ENCODE measurements at places on chromosomes 4 and X.

- no peak for DNase-seq
These were observed 9.7 kb downstream of the MAEA start for GRCh38 chr4:1299301-1299860.

DNA sequence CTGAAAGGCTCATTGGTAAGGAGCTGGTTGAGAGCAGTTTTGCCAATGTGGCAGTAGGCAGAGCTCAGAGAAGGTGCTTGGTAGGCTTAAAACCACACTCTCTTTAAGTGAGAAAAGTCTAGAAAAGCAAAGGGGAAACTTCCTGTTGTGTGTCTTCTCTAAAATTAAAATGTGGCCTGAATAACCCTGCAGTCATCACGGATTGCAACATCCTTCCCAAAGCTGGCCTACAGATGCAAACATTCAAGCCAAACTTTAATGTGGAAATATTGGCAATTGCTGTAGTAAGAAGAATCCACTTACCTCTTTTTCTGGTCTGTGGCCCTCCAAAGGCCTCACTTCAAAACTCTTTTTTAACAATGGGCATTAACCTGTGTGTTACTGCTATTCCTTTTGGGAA lies 348.5 kb downstream of the OPHN1 start:
- no peak for DNase-seq

- DNase-seq, result no peak
These were observed 456.1 kb downstream of the FGF13 start for GRCh38 chrX:138255373-138255772.

GRCh38 chrX:153423652-153424051 lies 12.4 kb downstream of the ZFP92 start:
- no peak for DNase-seq

- DNase-seq, result no peak
These were observed 205.0 kb upstream of the PDE5A start for GRCh38 chr4:119833611-119834010.

DNA sequence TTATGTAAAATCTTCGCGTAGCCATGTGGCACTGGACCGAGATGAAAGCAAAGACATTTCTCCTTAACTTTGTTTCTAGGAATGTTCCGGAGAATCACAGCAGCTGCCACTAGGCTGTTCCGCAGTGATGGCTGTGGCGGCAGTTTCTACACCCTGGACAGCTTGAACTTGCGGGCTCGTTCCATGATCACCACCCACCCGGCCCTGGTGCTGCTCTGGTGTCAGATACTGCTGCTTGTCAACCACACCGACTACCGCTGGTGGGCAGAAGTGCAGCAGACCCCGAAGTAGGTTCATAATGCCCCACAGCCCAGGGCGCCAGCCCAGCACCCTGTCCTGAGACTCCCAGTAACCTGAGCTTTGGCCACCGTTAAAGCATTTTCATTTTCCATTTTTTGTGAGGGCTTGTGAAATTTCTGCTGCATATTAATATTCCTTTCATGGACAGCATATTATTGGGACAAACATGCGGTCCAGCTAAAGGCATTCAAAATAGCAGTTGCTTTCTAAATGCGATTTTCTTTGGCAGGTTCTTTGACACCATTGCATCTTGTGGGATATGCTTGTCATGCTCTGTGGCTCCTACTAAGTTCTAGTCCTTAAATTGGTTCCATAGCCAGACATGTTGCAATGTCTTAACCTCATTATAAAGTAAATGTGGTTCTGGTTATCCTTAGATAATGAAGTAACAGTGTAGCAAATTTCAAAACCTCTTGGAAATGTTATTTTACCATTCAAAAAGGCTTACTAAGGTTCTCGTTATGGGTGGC lies 49.1 kb upstream of the MSANTD1 start:
- DNase-seq, result no peak

DNA sequence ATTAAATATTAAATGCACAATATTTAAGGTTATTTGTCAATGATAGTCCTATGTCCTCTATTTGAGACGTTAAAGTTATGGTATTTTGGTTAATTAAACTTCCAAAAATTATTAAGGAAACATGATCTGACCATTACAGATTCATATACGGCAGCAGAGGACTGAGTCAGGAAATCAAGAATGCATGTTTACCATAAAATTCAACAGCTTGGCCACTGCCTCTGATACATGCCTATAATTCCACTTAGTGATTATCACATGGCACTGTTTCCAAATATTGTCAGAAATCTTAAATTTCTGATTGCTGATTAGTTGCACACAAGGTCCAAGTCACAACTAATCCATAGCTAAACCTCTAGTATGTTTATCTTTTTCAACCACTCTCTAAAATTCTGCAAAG lies 232.2 kb upstream of the UGT8 start:
- DNase-seq, result no peak

DNA sequence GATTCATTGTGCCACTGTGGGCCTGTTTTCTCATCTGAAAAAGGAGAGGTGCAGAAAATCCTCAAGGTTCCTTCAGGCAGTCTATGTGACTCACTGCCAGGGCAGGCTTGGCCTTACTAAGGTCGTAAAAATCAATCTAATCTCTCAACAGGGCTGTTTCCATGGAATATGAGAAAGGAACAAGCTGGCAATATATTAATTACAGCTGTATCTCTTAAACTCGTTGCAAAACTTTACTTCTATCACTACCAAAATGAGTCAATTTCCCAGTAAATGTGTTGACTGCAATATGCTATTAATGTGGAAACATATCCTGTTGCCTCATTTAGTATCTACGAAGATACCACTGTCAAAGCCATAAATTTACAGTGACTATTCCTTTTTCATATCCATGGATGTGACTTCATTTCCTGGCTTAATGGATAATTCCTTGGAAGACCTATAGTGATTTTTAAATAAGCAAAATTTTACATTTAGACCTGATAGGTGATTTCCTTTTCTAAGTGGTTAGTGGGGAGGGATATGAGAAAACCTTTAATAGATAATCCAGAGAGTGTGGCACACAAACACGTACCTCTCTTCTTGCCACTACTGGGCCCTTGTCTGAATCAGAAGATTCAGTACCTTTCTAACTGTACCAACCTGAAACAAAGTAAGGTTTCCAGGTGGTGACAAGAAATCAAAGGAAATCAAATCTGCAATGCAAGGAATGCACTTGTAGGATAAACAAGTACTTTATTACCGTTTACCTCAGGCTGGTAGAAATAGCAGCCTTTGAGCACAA lies 127.4 kb upstream of the FTHL17 start:
- DNase-seq, result peak; percentile 36

GRCh38 chr4:154872198-154872597 lies 91.1 kb downstream of the RBM46 start:
- no peak for DNase-seq

DNA sequence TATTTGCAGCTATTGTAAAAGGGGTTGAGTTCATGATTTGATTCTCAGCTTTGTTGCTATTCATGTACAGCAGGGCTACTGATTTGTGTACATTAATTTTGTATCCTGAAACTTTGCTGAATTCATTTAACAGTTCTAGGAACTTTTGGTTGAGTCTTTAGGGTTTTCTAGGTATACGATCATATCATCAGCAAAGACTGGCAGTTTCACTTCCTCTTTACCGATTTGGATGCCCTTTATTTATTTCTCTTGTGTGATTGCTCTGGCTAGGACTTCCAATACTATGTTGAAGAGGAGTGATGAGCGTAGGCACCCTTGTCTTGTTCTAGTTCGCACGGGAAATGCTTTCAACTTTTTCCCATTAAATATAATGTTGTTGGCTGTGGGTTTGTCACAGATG lies 48.1 kb downstream of the NPY1R start:
- no peak for DNase-seq

DNA sequence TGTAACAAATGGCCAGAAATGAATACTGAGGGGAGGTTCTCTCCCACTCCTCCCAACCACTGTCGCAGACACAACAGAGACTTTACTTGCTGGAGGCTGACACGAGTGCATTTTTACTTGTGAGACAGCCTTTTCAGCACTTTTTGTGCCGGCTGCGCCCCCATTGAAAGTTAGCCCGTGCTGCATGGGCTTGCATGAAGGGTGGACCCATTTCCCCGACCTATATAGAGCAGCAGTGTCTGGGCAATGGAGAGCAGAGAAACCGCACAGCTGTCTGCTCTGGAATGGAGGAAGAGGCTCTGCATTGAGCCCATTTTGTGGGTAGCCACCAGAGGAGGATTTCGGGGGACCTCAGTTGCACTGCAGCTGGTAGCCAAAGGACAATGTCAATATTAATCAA lies 208.8 kb downstream of the UGT8 start:
- no peak for DNase-seq

- no peak for DNase-seq
These were observed 26.7 kb downstream of the SH3RF1 start for GRCh38 chr4:169243825-169244609.

DNA sequence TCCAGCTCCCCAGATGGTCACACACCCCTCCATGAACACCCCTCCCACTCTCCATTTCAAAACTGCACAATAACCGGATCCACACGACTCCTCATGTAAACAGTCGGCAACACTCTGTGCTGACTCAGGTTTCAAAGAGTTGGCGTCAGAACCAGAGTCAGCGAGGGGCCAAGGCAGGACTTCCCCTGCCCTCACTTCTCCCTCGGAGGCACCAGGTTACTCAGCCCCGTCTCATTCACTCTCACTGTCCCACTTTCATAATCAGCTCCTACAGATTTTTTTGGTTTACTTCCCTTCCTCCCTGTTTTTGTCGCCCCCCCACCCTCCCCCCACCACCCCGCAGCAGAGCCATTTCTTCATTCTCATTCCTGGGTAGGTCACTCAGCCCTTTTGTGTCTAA lies 2.7 kb upstream of the TIMP1 start:
- DNase-seq, result no peak

GRCh38 chr4:53890461-53890860 lies 173.9 kb downstream of the CHIC2 start:
- DNase-seq, result no peak

GRCh38 chrX:107542500-107542899 lies 85.8 kb upstream of the PRPS1 start:
- DNase-seq, result no peak

DNA sequence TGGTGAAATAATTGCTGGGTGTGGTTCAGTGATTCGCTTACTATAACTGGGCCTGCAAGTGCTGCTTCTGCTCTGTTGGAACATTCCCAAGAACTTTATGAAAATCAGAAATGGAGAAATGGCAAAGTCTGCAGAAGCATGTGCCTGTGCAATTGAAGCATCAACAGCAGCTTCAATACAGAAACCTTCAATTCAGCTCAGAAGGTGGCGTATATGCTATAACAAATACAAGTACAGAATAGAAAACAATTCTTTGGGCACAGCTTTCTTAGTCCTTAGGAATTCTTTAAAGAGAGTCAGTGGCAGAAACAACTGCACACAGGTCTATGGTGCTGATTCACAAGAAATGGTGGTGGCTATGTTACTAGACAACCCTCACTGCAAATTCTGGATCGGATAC lies 18.0 kb upstream of the PDHA2 start:
- no peak for DNase-seq

- DNase-seq, result no peak
These were observed 34.7 kb upstream of the TMEM184C start for GRCh38 chr4:147582386-147583060.

- DNase-seq, result no peak
These were observed at the start of gene NLGN3 for GRCh38 chrX:71144651-71145050. TSS of gene NLGN3 (plus strand) at chrX:71144841. CDS start at chrX:71147750, 2,909 bp downstream.

GRCh38 chr4:108854786-108855185 lies 91.9 kb upstream of the ETNPPL start:
- DNase-seq, result peak; percentile 25

- DNase-seq, result no peak
These were observed 69.3 kb downstream of the HHIP start for GRCh38 chr4:144715230-144715629.

GRCh38 chr4:42396752-42397634 lies at the start of gene SHISA3:
TSS of gene SHISA3 (plus strand) at chr4:42397488. CDS start at chr4:42398057, 569 bp downstream.
- DNase-seq, result no peak

- DNase-seq, result no peak
These were observed 853.8 kb upstream of the INTU start for GRCh38 chr4:126779001-126779400.

- DNase-seq, result no peak
These were observed 75.8 kb downstream of the RPS3A start for GRCh38 chr4:151175233-151175632.

DNA sequence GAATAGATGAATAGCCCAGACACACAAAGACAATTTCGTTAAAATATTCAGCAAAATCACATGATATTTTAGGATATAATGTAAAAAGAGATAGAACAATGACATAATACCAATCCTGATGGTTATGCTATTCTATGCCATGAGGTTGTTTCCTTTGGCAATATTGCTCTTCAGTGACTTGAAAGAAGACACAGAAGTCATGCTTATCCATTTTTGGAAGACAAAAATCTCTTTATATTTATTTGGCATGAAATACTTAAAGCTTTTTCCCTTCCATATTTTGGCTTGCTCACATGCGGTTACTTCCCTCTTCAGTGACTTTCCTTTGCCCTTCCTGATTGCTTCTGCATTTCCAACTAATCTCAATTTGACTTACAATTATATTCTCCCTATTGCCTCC lies 314.8 kb downstream of the IQCM start:
- DNase-seq, result no peak

- DNase-seq, result peak; percentile 37
These were observed 82.2 kb downstream of the STOX2 start for GRCh38 chr4:183986971-183987946.

GRCh38 chrX:10952619-10953018 lies 158.5 kb upstream of the HCCS start:
- no peak for DNase-seq

- no peak for DNase-seq
These were observed 233.2 kb downstream of the PTTG2 start for GRCh38 chr4:38193236-38193863.

All from HS-5 (cell line).